ENCODE measurements at places on chromosomes 7 and 10.

GRCh38 chr10:95242581-95243317 is 48.1 kb downstream of the PDLIM1 start:
- DNase-seq: peak; percentile 30

DNA sequence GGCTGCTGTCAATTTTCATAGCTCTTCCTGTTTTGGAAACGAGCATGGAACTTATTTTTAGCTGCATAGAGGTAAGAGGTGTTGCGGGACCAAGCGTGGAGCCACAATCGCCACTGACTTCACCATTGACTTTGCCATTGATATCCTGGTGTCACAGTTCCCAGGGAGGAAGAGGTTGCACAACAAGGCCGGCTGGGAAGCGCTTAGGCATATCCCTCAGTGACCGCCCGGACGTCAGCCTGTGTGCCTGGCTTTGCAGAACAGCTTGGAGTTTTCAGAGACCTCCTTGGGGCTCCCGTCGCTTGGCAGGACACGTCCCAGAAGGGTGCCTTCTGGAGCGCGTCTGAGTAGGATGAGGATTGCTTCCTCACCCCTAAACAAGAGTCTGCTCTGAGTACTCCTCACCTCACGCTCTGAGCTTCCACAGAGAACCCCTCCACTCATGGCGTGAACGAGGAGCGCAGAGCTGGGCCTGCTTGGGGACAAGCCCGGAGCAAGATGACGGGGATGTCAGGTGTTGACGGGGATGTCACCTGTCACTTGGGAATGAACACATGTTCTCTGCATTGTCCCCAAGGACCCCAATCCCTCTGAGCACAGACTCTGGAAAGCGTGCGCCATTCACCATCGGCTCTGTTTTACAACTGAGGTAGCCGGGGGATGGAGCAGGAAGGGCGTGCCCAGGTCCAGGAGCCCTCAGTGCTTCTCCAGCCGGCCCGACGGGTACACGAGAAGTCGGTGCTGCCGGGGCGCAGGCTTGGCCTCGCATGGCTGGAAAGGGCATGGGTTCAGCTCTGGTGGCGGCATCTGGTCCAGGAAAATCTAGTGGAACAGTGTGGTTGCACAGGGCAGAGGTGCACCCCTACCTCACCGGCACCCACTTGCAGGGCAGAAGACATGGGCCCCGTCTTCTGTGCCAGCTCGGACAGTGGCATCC is 192.3 kb upstream of the SHH start:
- no peak for DNase-seq

- no peak for DNase-seq
Measured at GRCh38 chr10:63698787-63699150, 177.6 kb downstream of the REEP3 start.

- no peak for DNase-seq
Measured at GRCh38 chr10:1149793-1150637, 93.8 kb downstream of the WDR37 start.

DNA sequence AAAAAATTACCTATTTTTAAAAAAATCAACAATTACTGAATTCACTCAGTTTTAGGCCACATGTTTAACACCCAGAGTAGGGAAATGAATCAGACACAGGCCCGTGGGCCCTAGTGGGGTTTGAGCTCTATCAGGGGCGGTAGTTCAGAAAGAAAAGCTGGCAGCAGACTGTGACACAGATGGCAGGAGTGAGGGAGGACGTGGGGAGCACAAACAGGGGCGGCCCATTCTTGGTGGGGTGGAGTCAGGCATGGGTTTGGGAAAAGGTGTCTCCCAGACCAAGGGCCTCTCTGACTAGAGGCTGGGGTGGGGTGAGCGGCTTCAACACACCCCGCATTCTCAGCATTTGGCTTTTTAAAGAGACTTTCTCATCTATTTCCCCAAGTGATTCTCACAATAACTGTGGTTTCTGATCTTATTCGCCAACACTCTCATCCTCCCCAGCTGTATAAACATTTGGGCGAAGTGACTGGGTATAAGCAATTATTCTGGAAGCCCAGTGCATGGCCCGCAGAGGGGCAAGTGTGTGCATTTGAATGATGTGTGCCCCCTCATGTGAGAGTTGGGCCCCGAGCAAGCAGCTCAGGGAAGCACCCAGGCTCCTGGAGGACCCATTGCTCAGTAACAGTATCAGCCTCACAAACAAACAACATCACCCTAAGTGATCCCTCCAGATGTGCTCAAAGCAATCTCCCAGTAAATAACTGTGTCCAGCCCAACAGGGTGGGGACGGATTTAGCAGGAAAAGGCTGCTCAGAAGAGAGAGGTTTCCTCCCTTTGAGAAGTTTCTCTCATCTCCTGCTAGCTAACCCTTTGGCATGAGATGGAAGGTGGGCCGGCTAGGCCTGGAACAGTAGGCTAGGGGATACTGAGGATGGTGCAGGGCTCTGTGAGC is 437.6 kb upstream of the ZMIZ1 start:
- DNase-seq: no peak

GRCh38 chr7:7793249-7793648 is 74.8 kb upstream of the RPA3 start:
- DNase-seq: no peak

DNA sequence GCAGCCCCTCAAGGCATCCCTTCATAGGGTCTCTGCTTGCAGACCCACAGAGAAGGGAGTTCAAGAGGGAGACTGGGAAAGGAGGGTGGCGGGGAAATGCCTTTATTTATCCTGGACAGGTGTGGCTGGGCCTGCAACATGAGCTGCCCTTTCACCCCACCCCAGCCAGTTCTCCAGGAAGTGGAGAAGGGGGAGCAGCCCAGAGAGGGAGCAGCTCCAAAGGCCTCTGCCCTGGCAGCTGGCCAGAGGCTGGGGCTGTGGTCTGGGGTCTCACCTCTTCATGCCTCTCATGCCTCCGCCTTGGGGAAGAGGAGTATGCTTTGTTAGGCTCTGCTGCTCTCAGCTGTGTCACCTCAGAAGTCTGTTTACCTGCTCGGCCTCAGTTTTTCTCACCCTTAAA is 3.1 kb downstream of the LDB3 start:
- DNase-seq: no peak

DNA sequence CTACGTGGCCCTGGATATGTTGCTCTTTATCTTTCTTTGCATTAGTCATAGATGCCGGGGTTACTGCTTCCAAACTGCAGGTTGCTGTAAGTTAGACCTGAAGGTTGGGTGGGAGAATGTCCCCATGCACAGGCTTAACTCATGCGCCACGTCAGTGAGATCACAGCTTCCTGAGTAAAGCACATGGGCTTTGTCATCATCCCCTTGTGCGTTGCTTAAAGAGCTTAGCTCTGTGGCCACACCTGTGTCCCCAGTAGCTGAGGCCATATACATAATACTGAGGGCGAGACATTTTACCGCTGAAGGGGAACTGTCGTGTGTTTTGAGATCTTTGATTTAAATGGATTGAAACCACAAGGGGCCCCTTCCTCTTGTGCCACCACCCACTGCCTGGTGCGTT is 45.8 kb upstream of the BTBD16 start:
- no peak for DNase-seq

DNA sequence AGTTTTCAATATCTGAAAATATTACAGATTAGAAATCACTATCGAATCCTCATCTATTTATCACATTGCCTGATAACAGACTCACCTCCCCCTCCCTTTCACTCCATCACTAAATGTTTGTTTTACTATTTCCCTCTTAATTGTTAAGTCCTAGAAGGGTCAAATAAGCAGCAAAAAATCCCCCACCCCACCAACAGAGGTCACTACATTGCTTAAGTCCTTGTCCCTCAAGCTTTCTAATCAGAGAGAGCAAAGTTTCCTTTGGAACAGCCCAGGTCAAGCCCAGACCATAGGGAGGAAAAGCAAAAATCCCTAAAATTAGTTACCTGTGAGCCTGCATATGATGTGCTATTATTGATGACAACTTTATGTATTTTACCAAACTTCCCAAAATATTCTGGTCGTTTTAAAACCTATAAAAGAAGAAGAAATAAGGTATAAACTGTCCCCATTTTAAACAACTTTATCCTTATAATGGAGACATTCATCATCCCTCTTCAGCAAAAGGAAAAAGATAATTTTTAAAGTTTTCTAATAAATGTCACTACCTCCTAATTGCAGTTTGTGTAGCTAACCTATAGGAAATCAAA is 95.0 kb downstream of the CNOT4 start:
- DNase-seq: peak; percentile 10

GRCh38 chr10:60967260-60967659 is 23.3 kb upstream of the RHOBTB1 start:
- no peak for DNase-seq

DNA sequence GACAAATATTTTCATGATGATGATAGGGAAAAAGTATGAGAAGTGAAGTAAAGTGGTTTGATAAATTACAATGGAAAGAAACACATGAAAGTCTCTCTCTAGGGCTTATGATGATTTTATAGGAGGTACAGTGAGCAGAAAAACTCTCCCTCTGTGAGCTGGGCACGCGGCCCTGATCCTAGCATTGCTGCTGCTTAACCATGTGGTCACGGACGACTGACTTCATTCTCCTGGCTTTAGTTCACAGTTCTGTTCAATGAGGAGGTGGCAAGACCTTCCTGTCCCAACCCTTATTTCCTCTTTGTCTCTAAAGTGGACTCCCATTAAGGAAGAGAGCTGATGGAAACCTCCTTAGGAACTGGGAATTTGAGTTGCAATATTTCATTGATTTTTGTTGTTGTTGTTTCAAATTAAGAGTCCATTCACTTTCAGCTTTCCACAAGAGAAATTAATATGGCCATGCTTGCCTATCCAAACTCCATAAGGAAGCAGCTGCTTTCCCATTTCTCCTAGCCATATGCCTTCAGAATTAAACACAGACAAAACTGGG is 8.2 kb upstream of the PON3 start:
- DNase-seq: no peak

GRCh38 chr7:149238051-149238450 is 1.4 kb upstream of the ZNF212 start:
- DNase-seq: no peak

DNA sequence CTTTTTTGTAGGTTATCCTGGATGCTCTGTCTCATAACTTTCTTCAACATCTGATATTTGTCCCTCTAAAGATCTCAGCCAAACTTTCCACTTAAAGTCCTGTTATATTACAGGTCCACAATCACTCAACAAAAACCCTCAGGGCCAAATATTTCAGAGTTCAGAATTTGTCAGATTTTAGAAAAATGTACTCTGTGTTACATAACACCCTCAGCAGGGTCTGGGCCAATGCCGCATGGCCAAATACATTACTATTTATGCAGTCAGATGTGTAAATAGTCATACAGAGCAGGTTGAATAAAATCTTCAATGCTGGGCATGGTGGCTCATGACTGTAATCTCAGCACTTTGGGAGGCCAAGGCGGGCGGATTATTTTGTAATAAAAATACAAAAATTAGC is 11.5 kb downstream of the RAB19 start:
- DNase-seq: no peak

DNA sequence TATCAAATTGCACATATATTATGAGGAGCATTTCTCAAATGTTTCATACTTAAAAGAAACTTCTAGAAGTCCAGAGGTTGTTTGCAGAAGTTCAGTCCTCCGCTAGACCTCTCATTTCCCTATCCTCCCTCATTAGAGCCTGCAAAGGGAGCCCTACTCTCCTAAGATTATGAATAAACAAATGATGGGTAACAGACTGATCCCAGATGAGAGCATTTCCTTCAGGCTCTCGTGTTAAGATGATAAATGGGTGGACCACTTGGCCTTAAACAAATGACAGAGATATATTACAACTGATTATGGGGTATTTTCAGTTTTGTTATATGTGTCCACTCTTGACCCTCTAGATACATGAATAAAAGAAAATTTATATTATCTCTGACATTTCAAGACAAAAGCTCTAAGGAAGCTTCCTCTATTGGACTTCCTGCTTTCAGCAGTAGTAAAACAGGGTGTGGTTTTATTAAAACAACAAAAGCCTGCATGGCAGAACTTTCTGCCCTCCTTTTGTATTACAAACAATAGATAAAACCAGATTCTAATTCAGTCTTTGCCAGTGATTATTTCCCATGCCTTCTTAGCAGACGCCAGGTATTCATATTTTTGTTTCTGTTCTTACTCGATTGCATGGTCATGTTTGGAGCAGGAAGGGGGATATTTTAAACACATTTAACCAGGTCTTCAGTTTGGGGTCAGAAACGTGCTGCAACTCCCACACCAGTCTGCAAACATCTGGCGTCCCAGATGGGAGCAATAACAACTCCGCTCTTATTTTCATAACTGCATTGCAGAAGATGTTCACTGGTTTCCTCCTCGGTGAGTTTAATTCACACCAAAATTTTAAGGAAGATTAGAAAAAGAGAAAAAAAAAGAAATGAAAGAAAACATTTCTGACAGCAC is 52.4 kb upstream of the FAM204A start:
- DNase-seq: no peak

DNA sequence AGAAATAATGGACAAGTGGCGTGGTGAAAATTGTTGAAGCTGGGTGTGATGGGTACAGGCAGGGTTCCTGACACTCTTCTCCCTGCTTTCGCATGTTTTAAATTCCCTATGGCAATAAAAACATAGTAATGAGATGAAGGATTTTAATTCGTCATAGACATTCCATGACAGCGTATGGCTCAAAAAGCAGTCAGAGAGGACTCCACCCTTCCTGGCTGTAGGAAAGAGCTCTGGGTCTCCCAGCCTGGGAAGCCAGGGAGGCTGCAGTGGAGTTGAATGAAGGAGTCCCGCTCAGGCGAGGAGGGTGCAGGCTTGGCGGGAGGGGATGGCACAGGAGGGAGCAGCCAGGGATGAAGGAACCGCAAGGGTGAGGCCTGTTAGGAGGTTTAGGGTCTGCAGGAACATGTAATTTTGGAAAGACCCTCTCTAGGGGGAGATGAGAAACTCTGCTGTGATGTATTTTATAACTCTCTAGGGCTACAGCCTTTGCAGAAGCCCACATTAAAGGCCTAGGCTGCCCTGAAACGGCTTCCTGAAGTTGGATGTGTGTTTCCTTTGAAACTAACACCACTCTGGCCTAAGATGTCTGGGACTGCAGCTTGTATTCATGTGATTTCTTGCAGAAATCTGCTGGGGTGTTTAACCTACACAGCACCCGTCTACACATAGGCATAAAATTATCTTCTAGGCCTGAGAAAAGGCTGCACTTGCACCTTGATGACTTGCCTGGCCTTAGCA is 7.6 kb upstream of the LARP4B start:
- DNase-seq: no peak

- DNase-seq: no peak
Measured at GRCh38 chr10:6033954-6034353, 28.2 kb downstream of the IL2RA start.

DNA sequence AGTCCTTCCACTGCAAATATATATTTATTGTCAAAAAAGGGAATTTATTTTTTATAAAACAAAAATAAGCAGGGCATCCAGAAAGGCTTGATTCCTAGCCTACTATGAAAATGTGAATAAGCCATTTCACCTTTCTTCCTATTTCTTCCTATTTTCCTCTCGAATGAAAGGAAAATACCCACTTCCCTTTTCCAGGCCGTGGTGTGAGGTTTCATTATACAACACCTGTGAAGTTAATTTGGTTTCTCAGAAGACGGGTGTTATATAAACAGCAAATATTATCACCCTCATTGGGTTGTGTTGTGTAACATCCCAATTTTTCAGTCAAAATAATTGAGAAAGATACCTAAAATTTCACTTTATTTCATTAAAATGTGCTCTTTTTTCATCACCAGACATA is 214.3 kb downstream of the DGKB start:
- DNase-seq: no peak

- DNase-seq: no peak
Measured at GRCh38 chr7:147406521-147407135, 1183.9 kb upstream of the C7orf33 start.
